ENCODE measurements at places on chromosomes 2 and 18.
A peak's percentile ranks its signal among the peaks of the same experiment; 100 is the strongest.

- DNase-seq, result no peak
Measured at GRCh38 chr18:67766930-67767329, 250.4 kb upstream of the DSEL start.

- no peak for DNase-seq
Measured at GRCh38 chr18:74124642-74125041, 23.0 kb downstream of the FBXO15 start.

DNA sequence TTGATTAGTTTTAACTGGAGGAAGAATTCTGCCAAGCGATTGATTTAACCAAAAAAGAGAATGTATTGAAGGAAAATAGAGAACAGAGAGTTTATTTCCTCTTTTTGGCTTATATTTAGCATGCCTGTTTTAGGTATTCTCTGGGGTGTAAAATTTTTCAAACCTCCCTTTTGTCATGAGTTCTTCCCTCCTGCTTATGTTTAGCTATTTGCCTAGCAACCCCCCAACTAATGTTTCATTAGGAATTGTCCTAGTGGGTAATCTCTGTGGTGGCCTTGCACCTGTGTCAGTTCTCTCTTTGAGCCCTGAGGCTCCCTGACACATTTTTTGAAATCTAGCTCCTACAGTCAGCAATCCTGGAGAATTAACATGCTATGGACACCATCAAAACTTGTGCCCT lies 12.5 kb upstream of the REG1B start:
- DNase-seq, result peak; percentile 11

GRCh38 chr2:197086500-197086899 lies 160.0 kb upstream of the PGAP1 start:
- peak; percentile 31 for DNase-seq

GRCh38 chr2:217835931-217836891 lies 166.6 kb downstream of the TNS1 start:
- no peak for DNase-seq

- no peak for DNase-seq
Measured at GRCh38 chr2:199848389-199849130, 2.4 kb downstream of the FTCDNL1 start.

GRCh38 chr2:215601990-215602721 lies 166.3 kb upstream of the FN1 start:
- no peak for DNase-seq

DNA sequence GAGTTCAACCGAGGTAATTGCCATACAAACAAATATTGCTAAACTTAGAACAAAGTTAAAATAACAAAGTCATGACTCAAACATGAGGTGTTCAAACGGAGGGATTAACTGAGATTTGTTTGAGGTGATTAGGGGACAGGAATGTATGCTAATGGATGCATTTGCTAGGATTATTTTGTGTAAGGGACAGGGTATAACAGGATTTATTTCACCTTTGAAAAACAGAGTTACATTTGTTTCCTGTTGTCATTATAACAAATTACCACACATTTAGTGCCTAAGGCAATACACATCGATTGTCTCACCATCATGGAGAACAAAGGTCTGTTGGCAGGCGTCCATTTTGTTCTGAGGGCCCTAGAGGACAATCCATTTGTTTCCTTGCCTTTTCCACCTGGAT lies 304.3 kb upstream of the CNTNAP5 start:
- no peak for DNase-seq

DNA sequence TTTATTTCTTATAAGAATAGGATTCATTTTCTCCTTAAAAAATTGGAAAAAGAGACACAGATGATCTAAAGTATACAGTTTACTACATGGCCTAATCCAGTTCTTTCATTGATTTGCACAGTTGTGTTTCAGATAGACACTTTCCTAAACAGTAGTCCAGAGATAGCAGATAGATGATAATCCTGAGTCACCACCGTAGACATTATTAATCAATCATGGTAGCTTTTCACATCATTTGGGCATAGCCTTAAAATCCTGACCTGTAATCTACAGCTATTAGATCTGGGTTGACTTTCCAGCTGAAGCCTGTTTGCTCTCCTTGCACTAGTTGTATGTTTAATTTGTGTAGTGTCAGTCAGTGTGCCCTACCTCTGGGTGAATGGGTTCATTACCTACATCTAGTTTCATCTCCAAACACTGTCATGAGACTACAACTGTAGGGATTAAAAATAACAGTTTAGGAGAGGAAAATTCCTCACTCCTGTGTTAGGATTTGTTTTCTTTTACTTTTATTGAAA lies 14.1 kb downstream of the C18orf63 start:
- DNase-seq, result no peak

DNA sequence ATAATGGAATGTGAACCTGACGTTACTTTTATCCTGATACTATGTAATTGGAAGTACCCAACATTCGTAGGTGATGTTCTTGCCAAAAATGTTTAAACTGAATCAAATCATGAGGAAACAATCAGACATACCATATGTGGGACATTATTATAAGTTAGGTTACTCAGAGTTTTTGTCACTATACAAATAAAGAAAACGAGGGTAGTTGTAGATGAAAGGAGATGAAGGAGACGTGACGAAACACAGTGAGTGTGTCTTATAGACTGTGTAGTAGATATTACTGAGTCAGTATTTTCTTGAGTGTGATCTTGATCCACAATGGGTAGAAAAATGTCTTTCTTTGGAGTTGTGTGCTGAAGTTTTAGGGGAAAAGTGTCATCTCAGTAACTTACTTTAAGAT lies 176.8 kb downstream of the ZNF407 start:
- DNase-seq, result no peak

DNA sequence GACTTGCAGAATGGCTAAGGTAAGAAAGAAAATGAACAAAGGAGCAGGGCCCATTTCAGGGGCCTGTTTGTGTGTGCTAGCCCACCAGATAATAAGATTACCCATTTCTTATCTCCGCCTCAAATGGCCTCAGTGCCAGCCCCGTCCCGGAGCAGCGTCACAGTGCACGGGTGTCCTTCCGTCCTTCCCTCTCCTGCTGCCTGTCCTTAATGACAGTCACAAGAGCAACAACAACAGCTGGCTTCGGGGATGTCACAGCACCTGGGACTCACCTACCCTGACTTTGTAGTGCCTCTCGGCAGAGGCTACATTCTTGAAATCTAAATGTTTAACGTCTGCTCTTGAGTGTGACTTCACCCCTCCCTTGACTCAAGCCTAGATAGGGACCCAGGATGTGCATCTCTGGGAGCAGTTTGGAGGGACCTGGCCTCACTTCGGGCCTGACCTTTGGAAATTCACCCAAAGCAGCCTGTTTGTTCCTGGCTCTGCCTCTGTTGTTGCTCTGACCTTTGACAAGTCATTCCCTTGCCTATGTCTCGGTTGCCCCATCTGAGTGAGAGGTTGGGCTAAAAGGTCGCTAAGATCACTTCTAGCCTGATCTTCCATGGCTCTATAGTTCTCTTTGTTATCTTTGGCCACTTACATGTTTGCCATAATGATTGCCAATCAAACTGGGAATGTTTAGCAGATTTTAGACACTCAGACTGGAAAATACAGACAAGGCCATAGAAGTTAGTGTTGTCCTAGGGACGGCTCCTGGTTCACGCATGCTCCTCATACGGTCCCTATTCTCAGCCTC lies 122.5 kb downstream of the KLHL29 start:
- no peak for DNase-seq

DNA sequence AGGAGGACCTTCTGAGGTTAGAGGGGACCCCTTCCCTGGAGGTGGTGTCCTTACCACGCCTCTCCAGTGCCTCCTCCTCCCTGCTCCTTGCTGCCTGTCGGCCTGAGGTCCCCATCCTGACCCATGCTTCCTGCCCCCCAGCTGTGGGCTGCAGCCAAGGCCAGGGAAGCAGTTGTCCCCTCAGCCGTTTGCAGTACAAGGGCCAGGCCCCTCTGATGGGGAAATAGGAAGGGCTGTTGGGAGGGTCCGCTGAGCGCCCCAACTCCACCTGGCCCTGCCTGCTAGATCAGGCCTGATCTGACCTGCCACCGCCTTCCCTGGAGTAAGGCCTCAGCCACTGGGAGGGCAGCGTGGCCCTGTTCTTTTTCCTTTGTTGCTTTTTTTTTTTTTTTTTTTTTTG lies 219.8 kb downstream of the KLHL29 start:
- DNase-seq, result no peak

- no peak for DNase-seq
Measured at GRCh38 chr18:12803069-12803936, 80.7 kb downstream of the PTPN2 start.

GRCh38 chr2:60379216-60379615 lies 174.2 kb downstream of the BCL11A start:
- DNase-seq, result no peak

GRCh38 chr18:10100196-10100595 lies 186.4 kb downstream of the VAPA start:
- DNase-seq, result no peak

- DNase-seq, result peak; percentile 1
Measured at GRCh38 chr2:59449274-59449673, 1104.2 kb downstream of the BCL11A start.

GRCh38 chr2:222904557-222905258 lies 43.9 kb downstream of the ACSL3 start:
- no peak for DNase-seq

DNA sequence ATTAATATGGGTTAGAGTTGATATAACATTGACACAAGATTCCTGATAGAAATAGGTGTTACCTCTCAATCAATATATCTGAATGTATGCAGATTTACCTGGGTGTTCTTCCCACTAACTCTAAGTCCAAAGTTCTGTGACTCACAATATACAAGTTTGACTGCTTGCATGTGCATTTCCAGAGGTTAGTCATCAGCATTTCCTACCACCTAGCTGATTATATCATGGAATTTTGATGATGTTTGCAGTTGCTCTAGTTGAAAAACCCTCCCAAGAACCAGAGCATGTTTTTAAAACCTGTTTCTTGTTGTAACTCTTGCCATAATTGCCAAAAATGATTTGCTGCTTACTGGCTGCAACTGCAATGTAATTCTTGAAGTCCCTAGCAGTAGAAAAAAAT lies 15.0 kb upstream of the DSG1 start:
- no peak for DNase-seq

- DNase-seq, result no peak
Measured at GRCh38 chr2:172909454-172909853, 166.2 kb upstream of the MAP3K20 start.

- DNase-seq, result no peak
Measured at GRCh38 chr2:102046135-102046986, 54.6 kb downstream of the IL1R2 start.

GRCh38 chr2:19987936-19988335 lies 2.0 kb downstream of the WDR35 start:
- DNase-seq, result no peak

DNA sequence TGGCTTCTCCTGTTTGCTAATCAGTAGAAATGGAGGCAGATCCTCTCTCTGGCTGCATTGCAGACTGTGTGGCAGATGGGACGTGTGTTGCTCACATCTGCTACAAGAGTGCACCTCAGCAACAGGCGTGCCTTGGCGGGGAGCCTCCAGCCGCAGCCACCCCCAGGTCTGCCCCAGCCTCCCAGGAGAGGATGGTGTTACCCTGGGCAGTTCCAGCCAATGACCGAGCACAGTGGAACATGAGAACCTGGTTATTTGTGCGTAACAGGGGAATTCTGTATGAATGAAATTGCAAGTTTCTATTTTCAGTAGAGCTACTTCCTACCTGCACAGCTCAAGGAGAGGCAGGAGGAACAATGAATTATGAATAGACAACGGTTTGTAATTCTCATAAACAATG lies 130.6 kb upstream of the CBLN2 start:
- DNase-seq, result no peak

GRCh38 chr18:6650127-6650507 lies 79.4 kb upstream of the ARHGAP28 start:
- DNase-seq, result no peak

GRCh38 chr2:5538313-5538712 lies 153.9 kb upstream of the SOX11 start:
- DNase-seq, result no peak

GRCh38 chr2:88707003-88707402 lies 15.5 kb downstream of the RPIA start:
- no peak for DNase-seq

GRCh38 chr2:105438104-105438929 lies 39.5 kb upstream of the FHL2 start:
- DNase-seq, result no peak

- DNase-seq, result peak; percentile 66
Measured at GRCh38 chr2:240232961-240233884, 92.8 kb upstream of the OTOS start.

GRCh38 chr2:128732976-128733431 lies 414.3 kb upstream of the HS6ST1 start:
- DNase-seq, result no peak

- DNase-seq, result no peak
Measured at GRCh38 chr2:137154946-137155345, 389.6 kb downstream of the THSD7B start.

- DNase-seq, result peak; percentile 3
Measured at GRCh38 chr2:84719434-84719833, 161.4 kb downstream of the TRABD2A start.

Measured in CD4-positive, alpha-beta T cell treated with Interleukin-1 beta for 1 hour (primary cell).